ENCODE measurements at places on chromosomes 16 and 17. TPM values are rescaled to one million over a fixed set of nuclear protein-coding genes. Genes with fewer than 3 reads are reported as not detected.

DNA sequence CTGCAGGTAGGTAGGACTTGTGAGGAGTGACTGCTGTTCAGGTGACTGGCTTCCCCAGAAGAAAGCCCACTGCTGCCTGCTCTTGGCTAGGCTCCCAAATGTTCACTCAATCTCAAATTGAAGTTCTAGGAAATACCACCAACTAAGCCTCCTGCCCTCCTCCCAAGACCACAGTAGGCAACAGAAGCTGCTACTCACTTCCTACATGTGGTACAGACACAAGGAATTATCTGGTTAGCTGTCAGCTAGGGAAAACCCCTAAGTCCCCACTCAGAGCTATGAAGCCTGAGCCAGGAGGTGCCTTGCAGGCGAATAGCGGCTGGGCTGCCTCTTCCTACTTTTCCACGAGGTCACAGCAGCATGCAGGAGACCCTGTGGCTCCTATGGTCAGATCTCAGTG lies 4.9 kb downstream of the FBXO39 start:
- peaks cover 10% of the 10 kb centered on the region for H3K27me3 ChIP-seq
- DNase-seq: no peak
- no peaks in the 10 kb centered on the region for H3K36me3 ChIP-seq
- no peak overlapping the region for H3K27ac ChIP-seq
- peaks cover 4% of the 10 kb centered on the region for H3K4me1 ChIP-seq

GRCh38 chr16:2927010-2927646 lies 15.4 kb downstream of the FLYWCH1 start:
- H3K27me3 ChIP-seq: no peaks in the 10 kb centered on the region
- peak; percentile 89 for DNase-seq
- peaks cover 8% of the 10 kb centered on the region for H3K36me3 ChIP-seq
- no peak overlapping the region for H3K27ac ChIP-seq
- H3K4me3 ChIP-seq: no peak overlapping the region

DNA sequence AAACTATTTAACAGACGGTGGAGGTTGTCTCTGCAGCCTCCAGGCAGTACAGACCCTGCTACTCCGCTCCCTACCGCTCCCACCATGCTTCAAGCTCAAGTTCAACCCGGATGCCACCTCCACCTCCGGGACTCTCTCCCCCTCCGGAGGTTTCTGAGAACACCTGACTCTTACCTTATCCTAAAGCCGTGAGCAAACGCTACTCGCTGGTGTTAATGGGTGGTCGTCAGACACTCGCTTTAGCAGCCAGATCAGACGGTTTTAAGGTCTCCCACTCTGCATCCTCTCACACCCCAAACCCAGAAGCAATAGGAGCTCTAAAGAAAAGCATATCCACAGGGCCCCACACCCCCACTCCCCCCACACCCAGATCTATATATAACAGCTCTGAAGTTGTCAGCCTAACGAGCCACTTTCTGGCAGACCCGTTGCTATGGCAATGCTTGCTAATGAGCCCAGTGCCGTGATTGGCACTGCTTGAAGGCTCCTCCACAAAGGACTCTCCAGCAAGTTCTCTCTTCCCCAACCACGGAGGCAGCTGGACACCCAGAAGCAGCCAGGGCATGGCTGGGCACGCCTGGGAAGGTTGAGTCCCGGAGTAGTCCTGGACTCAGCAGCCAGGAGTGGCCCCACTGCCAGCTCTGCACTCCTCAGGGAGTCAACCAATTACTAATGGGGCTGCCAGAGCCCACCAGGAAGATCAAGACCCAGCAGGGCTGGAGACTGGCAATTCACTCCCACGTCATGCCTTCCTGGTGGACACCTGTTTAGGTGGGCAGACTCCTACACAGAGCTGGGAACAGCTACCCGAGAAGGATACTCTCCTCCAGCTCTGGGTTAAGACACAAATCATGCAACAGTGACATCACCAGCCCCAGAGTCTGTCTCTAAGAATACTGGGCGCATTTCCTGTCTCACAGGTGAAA lies 121.2 kb upstream of the RCVRN start:
- no peak overlapping the region for H3K4me3 ChIP-seq
- DNase-seq: no peak
- H3K27ac ChIP-seq: no peak overlapping the region
- H3K4me1 ChIP-seq: no peaks in the 10 kb centered on the region
- no peaks in the 10 kb centered on the region for H3K36me3 ChIP-seq
- H3K27me3 ChIP-seq: no peaks in the 10 kb centered on the region

DNA sequence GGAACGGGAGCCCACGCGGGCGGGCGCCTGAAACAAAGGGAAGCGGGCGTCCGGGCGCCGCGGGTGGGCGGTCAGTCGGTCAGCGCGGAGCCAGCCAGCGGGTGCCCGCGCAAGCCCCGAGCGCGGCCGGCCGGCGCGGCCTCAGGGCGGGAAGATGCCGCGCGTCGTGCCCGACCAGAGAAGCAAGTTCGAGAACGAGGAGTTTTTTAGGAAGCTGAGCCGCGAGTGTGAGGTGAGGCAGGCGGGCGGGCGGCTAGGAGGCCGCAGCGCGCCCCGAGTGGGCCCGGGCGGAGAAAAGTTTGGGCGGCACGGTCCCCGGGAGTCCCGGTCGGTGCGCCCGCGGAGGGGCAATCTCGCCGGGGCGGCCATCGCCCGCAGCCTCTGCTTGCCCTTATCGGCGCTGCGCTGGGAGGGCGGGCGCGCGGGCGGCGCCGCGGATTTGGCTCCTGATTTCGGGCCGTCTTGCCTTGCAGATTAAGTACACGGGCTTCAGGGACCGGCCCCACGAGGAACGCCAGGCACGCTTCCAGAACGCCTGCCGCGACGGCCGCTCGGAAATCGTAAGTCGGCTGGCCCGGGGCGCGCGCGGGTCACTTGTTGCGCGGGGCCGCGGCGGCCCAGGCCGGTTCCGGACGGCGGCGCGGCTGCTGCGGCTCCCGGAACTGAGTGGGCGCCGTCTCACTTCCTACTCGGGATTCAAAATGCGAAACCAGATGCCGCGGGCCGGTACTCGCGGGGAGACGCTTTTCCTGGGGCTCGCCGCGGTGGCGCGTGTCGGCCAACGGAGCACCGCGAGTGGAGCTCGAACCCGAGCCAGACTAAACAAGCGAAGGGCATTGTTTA lies 526 bp downstream of the CBFB start:
- H3K4me3 ChIP-seq: peak overlapping the region; percentile 75
- no peaks in the 10 kb centered on the region for H3K27me3 ChIP-seq
- peak; percentile 69 for DNase-seq
- H3K36me3 ChIP-seq: no peaks in the 10 kb centered on the region
- H3K4me1 ChIP-seq: peaks cover 51% of the 10 kb centered on the region
- peak overlapping the region; percentile 68 for H3K27ac ChIP-seq

- no peaks in the 10 kb centered on the region for H3K36me3 ChIP-seq
- no peak overlapping the region for H3K27ac ChIP-seq
- no peaks in the 10 kb centered on the region for H3K4me1 ChIP-seq
- H3K27me3 ChIP-seq: no peaks in the 10 kb centered on the region
- no peak for DNase-seq
Observed at GRCh38 chr17:78223061-78223460, 8.4 kb upstream of the TMEM235 start.

GRCh38 chr16:30398661-30399434 lies 3.6 kb downstream of the ZNF48 start:
- no peaks in the 10 kb centered on the region for H3K27me3 ChIP-seq
- H3K36me3 ChIP-seq: peaks cover 13% of the 10 kb centered on the region
- no peak for DNase-seq
- no peak overlapping the region for H3K27ac ChIP-seq

- DNase-seq: no peak
- peaks cover 17% of the 10 kb centered on the region for H3K36me3 ChIP-seq
- no peak overlapping the region for H3K27ac ChIP-seq
Observed at GRCh38 chr17:39665642-39666224, 584 bp downstream of the TCAP start.

DNA sequence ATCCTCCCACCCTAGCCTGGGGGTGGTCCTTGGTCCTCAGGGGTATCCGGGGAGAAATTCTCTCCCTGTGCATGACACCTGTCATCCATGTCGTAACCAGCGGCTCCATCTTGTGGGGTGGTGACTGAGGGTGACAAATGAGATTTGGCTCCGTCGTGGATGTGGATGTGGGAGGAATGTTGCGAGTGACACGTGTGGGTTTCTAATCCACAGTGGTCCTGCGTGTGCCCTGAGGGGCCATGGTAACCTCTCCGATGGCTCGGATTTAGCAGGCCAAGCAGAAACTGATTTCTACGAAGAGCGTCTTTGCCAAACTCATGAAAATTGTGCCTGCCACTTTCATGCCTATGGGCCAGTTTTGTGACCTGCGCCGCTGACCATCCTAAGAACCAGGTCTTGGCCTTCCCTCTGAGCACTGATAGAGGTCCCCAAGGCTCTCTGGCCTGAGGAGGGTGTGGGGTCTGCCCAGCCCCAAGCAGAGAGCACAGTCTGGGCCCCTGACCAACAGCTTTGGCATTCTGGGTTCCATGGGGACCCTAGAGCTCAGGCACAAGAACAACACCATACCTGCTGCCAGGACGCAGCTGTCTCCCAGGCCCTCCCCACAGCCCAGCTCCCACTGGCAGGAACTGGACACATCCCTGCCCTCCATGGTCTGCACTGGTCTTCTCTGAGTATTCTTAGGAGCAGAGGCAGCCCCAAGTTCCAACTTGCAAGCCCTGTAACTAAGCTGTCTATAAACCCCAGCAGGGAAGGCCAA lies 79.0 kb downstream of the AMFR start:
- no peak overlapping the region for H3K4me3 ChIP-seq
- H3K27ac ChIP-seq: no peak overlapping the region
- H3K36me3 ChIP-seq: no peaks in the 10 kb centered on the region
- no peak for DNase-seq

GRCh38 chr16:84527532-84528269 lies 23.2 kb upstream of the MEAK7 start:
- H3K27ac ChIP-seq: no peak overlapping the region
- H3K36me3 ChIP-seq: no peaks in the 10 kb centered on the region
- H3K27me3 ChIP-seq: no peaks in the 10 kb centered on the region
- no peak for DNase-seq
- H3K4me3 ChIP-seq: no peak overlapping the region
- peaks cover 4% of the 10 kb centered on the region for H3K4me1 ChIP-seq

DNA sequence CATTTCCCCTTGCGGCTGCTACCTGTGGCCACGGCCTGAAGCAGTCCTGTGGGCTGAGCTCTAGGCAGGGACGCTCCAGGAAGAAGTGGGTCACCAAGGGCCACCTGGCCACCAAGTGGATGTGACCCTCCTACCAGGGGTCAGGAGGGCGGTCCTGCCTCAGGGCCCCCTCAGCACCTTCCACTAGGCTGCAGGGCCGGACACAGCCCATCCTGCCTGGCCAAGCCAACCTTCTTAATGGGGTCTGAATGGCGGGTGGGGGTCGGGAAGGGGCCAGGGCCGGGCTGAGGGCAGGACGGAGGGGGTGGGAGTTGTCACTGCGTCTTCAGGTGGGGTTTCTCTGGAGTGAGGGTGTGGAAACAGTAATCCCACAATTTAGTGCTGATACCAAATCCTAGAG lies 13.2 kb upstream of the MLKL start:
- DNase-seq: no peak
- no peaks in the 10 kb centered on the region for H3K36me3 ChIP-seq
- no peaks in the 10 kb centered on the region for H3K27me3 ChIP-seq
- no peak overlapping the region for H3K27ac ChIP-seq

DNA sequence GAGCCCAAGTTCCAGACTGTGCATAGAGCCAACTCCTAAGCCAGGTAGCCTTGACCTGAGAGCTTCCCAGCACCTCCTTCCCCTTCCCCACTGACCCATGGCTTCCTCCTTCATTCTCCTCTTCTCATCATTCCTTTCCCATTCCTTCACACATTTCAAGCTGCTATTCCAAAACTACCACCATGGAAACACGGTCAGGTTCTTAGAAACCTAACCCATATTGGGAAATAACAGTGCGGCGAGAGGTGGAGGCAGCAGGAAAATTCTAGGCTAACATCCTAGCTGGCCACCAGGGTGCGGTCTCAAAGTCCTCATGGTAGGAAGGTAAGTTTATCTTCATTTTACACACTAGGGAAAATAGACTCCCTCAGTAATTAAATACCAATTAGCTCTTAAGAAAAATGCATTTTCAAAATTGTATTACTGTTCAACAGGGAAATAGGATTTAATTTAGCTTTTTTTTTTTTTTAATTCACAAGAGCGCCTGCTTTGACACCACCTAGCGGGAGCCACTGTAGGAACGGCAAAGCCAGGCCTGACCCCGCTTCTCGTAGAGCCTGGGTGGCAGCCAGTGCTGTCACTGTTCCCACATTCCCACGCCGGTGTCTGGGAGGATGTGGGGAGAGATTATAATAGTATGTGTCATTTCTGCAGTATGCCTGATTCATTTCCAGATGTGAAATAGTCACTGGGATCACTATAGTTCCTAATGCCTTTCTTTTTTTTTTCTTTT lies 14.0 kb upstream of the SPHK1 start:
- H3K36me3 ChIP-seq: no peaks in the 10 kb centered on the region
- no peak for DNase-seq

- H3K36me3 ChIP-seq: no peaks in the 10 kb centered on the region
- H3K4me3 ChIP-seq: no peak overlapping the region
- no peak overlapping the region for H3K27ac ChIP-seq
- DNase-seq: no peak
Observed at GRCh38 chr16:89921702-89922476, 1.3 kb upstream of the TUBB3 start.

DNA sequence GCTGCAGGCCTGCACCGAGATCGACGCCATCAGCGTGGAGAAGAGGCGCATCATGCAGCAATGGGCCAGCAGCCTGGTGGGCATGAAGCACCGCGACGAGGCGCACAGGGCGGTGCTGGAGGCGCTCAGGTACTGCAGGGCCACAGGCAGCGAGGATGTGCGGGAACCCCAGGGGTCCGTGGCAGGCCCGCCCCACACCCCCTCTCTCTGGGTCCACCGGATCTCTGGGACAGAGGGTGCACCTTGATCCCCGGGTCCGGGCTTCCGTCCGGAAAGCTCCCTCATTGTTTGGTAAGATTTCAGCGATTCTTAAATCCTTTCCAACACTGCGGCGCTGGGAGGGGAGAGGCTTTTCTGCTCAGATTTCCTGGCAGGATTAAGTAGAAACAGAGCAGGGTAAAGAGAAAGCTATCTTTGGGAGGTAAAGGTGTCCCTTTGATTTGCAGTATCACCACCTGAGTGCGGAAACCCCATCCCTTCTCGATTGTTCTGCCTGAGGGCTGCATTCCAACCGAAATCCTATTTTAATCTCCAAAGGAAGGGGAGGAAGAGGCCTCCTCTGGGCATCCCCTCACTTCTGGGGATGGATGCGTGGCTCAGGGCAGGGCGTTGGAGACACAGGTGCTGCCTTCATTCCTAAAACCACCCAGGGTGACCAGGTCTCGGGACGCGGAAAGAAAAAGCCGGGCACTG lies 29.2 kb downstream of the CCDC40 start:
- no peaks in the 10 kb centered on the region for H3K27me3 ChIP-seq
- H3K27ac ChIP-seq: no peak overlapping the region
- no peaks in the 10 kb centered on the region for H3K4me1 ChIP-seq
- no peak overlapping the region for H3K4me3 ChIP-seq
- DNase-seq: no peak

Gene HS3ST6
- not detected for total RNA-seq

Gene EVPLL
- total RNA-seq: not detected

Gene SCN4A
- total RNA-seq: 0.17 TPM

Gene OR1F1
- total RNA-seq: 0.97 TPM

Gene FOXN1
- total RNA-seq: not detected

Gene TMC7
- total RNA-seq: not detected

Gene CES4A
- 19.8 TPM for total RNA-seq
